Gastroesophageal sphincter (tissue), 4 donors: ENCODE measurements at places on chromosomes 13 and 19. TPM values are rescaled to one million over a fixed set of nuclear protein-coding genes. Genes with fewer than 3 reads are reported as not detected.

WASF3 gene
- 18.6 TPM for total RNA-seq

GRCh38 chr13:102913914-102914313 lies 68.1 kb downstream of the ERCC5 start:
- no peak for ATAC-seq

DNA sequence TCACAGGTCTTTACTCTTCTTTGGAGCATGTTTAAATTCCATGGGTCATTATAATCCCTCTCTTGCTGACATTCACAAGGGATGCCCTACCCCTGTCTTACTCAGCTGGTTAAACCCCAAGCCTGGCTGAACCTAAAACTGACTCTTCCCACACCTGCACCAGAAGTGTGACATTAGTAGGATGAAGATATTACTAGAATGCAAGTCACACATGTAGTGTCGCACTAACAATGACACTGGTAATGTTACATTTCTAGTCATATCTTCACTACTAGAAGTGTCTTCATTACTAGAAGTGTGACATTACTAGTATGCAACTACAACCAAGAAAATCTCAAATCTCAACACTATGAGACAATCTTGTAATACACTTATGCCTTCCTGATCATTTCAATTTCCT lies 14.2 kb downstream of the ZAR1L start:
- no peak for ATAC-seq

COL4A1 gene
- total RNA-seq, result 618 TPM

GRCh38 chr13:27956576-27957300 lies 12.4 kb downstream of the CDX2 start:
- no peak for ATAC-seq

DNA sequence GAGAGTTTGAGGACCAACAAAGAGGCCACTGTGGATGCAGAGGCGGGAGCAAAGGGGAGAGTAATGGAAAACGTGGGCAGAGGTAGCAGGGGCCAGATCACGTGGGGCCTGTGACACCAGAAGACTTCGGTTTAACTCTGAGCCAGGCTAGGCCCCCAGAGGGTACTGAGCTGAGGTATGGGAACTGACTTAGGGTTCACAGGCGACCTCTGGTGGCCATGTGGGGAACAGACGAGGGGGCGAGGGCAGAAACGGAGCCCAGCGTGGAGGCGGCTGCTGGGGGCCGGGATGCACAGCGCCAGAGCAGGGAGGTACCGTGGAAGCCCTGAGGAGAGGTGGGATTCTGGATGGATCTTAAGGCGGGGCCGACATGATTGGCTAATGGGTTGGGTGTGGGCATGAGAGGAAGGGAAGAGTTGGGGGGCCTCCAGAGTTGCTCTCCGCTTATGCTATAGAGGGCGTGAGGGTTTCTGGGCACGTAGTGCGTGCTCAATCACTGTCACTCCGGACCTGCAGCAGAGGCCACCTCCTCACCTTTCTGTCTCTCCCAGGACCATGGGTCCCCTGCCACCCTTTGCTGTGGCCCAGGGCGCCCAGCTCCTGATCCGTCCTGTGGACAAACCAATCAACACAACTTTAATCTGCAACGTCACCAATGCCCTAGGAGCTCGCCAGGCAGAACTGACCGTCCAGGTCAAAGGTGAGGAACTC lies 13.7 kb downstream of the PVR start:
- ATAC-seq, result peak; percentile 29

OR10H5 gene
- total RNA-seq, result not detected

- no peak for ATAC-seq
These were observed 25.3 kb downstream of the RASA3 start for GRCh38 chr13:114106991-114107685.

DNA sequence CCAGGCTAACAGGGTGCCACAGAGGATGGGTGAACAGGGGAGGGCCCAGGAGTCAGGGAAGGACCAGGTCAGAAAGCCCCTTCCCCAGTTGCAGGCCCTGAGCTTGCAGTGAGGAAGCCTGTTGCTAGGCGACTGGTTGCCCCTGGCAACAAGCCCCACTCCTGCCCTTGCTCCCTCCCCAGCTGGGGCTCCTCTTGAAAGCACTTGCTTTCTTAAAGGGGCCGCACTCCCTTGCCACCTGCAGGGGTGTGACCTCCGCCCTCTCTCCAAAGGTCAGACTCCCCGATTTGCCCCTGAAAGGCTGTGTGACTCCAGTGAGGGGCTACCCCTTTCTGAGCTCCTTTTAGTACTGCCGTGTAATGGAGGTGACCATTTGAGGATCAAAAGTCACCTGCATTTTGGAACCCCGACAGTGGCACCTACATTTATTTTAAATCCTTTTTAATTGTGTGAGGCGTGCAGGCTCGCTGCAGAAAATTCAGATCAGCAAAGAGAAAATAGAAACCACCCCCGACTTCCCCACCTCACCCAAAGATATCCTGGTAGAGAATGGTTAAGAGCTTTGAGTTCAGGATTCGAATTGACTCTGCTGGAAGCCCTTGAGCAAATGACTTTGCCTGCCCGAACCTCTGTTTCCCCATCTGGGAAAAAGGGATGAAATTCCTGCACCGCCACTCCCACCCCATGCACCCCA lies 4.8 kb downstream of the FCHO1 start:
- ATAC-seq, result no peak
